ENCODE measurements at places on chromosomes 2 and 18. TPM values are rescaled to one million over a fixed set of nuclear protein-coding genes. Genes with fewer than 3 reads are reported as not detected.

DNA sequence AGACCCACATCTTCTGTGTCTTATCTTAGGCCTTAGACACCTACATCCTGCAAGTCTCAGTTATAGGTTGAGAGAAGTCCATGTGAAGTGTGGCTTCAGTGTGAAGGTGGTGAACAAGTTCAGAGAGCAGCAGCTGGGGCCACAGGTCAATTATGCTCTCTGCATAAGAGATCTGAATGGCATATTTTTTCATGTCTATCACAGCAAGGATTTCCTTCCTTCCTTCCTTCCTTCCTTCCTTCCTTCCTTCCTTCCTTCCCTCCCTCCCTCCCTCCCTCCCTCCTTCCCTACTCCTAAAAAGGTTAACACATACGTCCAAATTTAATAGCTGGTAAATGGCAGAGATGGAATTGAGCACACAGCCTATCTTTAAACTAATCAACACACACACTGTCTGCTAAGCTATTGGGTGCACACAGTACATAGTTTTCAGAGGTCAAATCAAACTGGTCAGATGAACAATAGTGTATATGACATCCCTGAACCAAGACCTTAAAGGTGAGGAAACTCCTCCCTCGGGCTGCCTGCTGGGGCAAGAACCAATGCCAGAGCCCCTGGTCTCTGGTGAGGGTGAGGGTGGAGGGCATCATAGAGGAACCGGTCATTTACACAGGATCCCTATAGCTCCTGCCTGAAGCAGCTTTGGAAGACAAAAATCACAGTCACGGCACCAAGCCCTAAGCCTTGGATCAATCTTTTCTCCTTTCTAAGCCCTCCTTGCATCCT is 240.9 kb downstream of the ICOS start:
- DNase-seq, result no peak

GRCh38 chr2:160210599-160211138 is 10.6 kb upstream of the ITGB6 start:
- peak; percentile 56 for DNase-seq

DNA sequence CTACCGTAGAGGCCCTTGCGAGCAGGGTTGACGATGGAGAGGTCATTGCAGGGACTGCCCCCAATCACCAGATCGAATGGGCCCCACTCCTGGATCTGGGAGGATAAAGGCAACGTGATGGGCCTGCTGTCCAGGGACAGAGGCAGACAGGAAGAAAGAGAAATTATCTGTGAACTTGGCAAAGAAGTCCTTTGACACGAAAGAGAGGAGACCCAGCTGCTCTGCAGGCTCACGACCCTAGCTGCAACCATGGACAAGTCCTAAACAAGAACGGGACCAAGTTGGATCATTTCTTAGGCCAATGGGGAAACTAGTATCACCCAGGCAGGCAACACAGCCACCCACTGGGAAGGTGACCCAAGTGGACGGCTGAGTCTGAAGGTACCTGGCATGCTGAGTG is 72.3 kb upstream of the POMC start:
- no peak for DNase-seq

- DNase-seq, result no peak
These were observed 32.3 kb downstream of the CARF start for GRCh38 chr2:202944408-202944807.

DNA sequence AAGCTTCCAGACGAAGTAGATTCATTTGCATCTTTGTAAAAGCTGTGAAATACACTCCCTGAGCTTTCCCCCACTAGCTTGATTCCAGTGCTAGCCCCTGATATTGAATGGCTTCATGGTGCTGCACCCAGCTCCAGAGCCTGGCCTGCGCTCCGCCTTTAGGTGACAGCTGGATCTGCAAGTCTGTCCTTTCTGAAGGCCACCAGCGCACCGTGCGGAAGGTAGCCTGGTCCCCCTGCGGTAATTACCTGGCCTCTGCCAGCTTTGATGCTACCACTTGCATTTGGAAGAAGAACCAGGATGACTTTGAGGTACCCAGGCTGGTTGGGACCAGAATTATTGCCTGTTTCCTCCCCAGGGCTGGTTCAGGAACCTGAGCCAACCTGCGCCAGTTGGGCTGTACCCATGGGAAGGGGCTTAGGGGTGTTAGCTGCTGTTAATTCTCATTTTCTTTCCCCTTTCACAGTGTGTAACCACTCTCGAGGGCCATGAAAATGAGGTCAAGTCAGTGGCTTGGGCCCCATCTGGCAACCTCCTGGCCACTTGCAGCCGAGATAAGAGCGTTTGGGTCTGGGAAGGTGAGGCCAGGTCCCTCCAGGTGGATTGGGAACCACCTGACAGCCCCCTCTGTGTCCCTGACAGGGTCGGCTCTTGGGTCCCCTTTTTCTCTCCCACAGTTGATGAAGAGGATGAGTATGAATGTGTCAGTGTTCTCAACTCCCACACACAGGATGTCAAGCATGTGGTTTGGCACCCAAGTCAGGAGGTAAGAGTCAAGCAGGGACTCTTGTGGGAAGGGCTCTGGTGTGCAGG is 1.3 kb downstream of the CIAO1 start:
- no peak for DNase-seq

DNA sequence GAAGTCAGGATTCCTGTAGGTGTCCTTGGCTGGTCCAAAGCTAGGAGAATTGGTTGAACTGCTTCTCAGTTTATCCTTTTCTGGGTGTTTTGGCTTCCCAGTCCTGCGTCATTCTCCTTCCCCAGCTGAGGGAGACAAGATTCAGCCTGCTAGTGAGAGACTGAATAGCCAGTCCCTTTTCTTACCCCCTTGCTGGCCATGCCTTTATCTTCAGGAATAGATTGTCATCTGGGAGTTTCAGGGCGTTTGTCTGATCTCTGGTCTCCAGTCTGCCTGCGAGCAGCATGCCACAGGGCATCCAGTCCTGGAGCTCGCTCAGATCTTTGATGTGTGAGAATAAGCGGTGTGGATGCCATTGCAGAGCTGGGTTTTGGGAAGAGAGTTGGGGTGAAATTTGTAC is 5.8 kb downstream of the MYO1B start:
- no peak for DNase-seq

GRCh38 chr2:218398437-218399390 is 954 bp upstream of the CTDSP1 start:
- DNase-seq, result no peak

GRCh38 chr2:29084554-29084953 is 10.2 kb upstream of the PCARE start:
- no peak for DNase-seq

GRCh38 chr2:85589982-85590791 is 5.4 kb upstream of the RNF181 start:
- DNase-seq, result no peak

- DNase-seq, result no peak
These were observed 111.7 kb upstream of the DYNAP start for GRCh38 chr18:54479365-54479764.

- no peak for DNase-seq
These were observed 423.6 kb downstream of the ZNF521 start for GRCh38 chr18:24928301-24928878.

The RGPD3 gene
- total RNA-seq, result 0.05 TPM

The EGR4 gene
- not detected for total RNA-seq

The CYS1 gene
- 1.1 TPM for total RNA-seq

Data from glomerular endothelial cell (primary cell).